ENCODE measurements at places on chromosomes 13 and 19. TPM values are rescaled to one million over a fixed set of nuclear protein-coding genes. Genes with fewer than 3 reads are reported as not detected.

GRCh38 chr13:101529422-101529821 lies 76.9 kb downstream of the ITGBL1 start:
- peak; percentile 44 for DNase-seq

- no peak for DNase-seq
These were observed 25.0 kb upstream of the NCCRP1 start for GRCh38 chr19:39171479-39172465.

- peak; percentile 79 for DNase-seq
These were observed 949 bp upstream of the ZNF260 start for GRCh38 chr19:36528921-36529518.

DNA sequence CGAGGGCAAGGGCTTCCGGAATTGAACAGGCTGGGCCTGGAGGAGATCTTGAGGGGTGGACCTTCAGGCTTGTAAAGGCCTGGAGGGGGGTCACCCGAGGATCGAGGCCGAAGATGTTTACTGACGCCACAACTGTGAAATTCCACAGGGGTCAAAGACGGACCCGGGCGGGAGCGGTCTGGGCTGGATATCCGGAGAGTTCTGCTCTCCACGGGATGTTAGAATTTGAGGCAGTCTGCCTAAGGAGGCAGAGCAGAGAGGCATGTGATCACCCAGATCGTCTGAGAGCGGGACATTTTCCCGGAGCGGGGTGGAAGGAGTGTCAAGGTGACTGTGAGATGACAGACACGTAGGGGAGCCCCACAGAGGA lies 13.2 kb downstream of the KLHL26 start:
- DNase-seq = no peak

DNA sequence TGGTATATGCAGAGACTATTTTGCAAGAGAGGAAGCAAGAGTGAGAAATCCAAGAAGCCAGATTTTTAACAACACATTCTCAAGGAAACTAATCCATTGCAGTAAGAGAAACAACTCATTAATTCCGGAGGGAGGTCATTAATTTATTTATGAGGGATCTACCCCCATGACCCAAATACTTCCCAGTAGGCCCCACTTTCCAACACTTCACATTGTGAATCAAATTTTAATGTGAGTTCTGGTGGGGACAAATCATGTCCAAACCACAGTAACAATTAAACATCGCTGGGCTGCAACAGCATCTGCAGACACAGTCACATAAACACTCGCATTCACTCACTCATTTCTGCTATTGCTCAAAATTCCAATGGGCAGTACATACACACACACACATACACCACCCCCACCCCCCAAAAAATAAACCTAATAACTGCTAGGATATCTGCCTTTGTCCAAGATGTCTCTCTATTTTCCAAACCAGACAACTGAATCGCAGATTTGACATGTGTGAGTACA lies 1483.7 kb downstream of the PCDH9 start:
- no peak for DNase-seq

DNA sequence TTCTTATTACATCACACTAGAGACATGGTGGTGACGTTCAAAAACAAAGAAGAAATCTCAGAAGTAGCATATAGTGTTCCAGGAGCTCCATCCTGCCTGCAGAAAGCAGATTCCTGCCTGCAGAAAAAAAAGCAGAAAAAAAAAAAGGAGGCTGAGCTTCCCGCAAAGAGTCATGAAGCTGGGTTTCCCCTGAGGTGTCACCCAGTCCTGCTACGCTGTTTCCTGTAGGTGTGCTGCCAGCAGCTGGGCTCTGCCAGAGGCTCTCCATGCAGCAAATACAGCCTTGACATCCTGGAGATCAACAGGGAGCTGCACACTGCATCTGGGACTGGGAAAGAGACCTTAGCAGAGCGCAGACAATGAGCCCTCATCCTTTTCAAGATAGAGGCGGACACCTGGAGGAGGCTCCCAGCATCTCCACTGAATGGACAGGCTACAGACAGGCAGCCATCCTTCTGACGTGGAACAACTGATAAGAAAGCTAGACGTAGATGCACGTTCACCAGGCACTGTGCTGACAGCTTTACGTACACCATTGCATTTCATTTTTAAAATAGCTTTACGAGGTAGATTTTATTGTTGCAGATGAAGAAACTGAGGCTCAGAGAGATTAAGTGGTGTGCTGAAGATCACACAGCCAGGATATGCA lies 350.9 kb downstream of the FOXO1 start:
- peak; percentile 76 for DNase-seq

SIAH3 gene
- total RNA-seq = 0.11 TPM

Data from activated CD8-positive, alpha-beta T cell treated with anti-CD3 and anti-CD28 coated beads for 36 hours (primary cell).